T-helper 9 cell (primary cell): ENCODE measurements at places on chromosomes 4 and X.

DNA sequence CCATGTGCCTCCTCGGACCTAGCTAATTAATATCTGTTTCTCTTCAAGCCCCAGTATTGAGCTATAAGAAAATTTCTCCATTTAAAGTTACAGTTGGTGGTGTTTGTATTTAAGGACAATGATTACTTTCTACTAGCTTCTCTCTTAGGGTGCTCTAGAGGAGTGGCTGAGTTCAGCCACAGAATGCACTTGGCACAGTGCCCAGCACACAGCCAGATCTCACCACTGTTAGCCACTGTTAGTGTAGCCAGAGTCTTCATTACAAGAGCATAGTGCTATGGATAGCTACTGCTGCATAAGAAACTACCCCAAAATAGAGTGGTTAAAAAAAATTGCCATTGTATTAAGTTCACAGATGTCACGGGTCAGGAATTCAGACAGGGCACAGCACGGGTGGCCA is 421.3 kb downstream of the BCOR start:
- no peak for DNase-seq

DNA sequence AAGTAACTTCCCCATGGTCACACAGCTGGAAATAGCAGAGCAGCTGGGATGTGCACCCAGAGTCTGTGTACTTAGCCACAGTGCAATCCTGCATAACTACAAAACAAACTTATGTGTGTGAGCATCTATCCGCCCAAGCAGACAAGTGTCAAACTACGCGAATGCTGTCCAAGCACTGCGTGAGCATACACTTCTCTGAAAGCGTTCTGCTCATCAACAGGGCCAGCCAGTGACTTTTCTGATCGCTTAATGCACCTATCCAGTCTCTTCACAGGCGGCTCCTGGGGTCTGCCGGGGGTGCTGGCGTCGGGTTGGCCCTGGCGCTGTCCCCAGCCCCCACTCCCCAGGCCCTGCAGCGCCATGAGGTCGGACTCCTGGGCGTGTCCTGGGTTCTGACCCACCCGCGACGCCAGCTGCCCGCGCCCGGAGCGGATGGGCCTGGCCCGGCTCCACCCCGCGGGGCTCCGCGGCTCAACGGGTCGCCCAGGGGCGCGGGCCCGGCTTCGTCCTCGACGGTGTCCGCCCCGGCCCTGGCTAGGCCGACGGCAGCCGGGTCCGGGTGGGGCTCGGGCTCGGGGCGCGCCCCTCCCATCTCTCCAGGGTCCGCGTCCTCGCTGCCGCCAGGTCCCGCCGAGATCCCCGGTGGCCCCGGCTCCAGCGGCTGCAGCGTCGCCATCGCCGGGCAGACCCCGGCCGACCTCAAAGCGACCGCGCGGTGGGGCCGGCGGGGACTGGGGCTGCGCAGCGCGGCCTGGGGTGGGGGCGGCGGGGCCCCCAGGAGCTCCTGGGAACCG is 1.3 kb upstream of the ZNF141 start:
- peak; percentile 1 for DNase-seq

GRCh38 chrX:44915361-44915868 is 42.4 kb downstream of the KDM6A start:
- DNase-seq = no peak

GRCh38 chr4:122702939-122703338 is 29.6 kb upstream of the BBS12 start:
- DNase-seq = no peak

DNA sequence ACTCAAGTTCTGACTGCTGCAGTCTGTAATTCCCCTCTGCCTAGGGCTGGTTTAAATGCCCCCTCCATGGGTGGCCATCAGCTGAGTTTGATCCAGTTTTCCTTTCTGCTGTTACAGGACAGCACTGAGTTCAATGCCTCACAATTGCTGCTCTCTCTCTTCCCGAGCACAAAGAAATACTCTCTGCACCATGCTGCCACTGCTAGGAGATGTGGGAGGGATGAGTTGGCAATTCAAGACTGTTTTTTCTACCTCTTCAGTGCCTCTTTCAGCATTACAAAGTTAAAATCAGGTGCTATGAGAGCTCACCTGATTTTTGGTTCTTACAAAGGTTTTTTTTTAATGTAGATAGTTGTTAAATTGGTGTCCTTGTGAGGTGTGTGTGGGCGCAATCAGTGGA is 24.3 kb downstream of the CYSLTR1 start:
- DNase-seq = no peak

- no peak for DNase-seq
Measured at GRCh38 chrX:108415146-108415545, 23.1 kb downstream of the COL4A6 start.

GRCh38 chr4:14110407-14110806 is 482.9 kb upstream of the BOD1L1 start:
- no peak for DNase-seq

DNA sequence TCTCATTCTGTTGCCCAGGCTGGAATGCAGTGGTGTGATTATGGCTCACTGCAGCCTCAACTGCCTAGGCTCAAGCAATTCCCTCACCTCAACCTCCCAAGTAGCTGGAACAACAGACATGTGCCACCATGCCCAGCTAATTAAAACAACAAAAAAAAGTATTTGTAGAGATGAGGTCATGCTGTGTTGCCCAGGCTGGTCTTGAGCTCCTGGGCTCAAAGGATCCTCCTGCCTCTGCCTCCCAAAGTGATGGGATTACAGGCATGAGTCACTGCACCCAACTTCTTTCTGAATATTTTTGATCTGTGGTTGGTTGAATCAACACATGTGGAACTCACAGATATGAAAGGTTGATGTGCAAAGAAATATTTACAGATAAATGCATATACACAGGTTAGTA is 18.5 kb upstream of the SEPTIN11 start:
- DNase-seq = no peak

GRCh38 chr4:6840062-6840976 is 57.8 kb downstream of the KIAA0232 start:
- DNase-seq = no peak

- DNase-seq = no peak
Measured at GRCh38 chrX:39755143-39756032, 342.4 kb downstream of the BCOR start.

GRCh38 chr4:185839770-185840169 is 27.8 kb upstream of the SORBS2 start:
- no peak for DNase-seq

DNA sequence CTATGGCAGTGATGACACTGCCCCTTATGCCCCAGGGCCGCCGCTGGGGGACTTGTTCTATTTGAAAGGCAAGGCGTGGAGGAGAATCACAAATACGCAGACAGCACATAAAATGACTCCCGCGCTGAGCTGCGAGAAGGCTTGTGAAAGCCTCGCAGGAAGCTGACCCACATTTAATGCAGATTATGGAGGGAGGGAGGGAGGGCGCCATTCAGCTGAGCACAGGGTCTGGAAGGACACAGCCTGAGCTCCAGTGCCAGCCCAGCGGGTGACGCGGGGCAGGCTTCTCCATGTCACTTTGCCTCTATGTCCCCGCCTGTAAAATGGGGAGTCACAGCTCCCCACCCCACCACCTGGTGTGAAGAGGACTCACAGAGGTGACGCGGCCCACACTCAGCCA is 14.3 kb downstream of the ABLIM2 start:
- no peak for DNase-seq
